ENCODE measurements at places on chromosomes 2 and 18.

DNA sequence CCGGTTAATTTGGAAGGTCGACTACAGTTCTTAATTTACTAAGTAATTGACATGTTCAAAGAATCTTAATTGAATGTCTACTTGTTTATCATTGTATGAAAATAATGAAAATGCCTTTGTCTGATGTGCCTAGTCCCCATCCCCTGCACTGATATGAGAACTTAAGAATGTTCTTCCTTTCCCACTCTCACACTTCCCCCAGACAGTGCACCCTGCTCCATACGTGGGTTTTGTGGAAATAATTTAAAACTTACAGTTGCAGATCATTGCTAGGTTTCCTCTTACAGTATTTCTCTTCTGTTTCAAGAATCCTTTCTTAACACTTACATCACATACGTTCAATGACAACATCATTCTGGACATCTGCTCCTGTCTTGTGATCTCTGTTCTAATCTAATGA is 3.5 kb downstream of the ICOS start:
- no peak for DNase-seq

GRCh38 chr2:203758841-203759689 is 52.6 kb downstream of the CD28 start:
- no peak for DNase-seq

GRCh38 chr18:74040459-74041332 is 106.9 kb downstream of the FBXO15 start:
- DNase-seq, result peak; percentile 31

DNA sequence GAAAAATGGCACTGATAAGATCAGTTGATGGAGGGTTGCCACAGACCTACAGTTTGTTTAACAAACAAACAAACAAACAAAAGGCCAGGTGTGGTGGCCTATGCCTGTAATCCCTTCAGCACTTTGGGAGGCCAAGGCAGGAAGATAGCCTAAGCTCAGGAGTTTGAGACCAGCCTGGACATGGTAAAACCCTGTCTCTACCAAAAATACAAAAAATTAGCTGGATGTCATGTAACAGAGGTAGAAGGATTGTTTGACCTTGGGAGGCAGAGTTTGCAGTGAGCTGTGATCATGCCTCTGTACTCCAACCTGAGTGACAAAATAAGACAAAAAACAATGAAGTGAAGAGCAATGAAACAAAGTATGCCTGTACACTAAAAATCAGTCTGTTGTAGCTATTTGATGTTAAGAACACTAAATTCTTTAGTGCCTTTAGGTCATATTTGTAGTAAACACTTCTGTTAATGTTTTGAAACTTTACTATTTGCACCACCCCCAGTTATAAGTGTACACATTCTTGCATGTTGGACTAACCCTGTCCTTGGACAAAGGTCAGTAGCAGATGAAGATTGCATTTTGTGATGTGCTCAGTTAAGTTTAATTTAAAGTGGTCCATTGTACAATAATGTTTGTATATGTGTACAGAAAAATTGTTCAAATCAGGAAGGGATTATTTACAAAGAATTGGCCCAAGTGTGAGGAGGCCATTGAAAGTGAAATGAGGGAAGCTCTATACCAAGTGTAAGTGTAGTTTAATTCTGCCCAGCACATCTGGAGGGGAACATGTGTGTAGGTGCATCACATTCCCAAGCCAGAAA is 73.9 kb downstream of the KYNU start:
- DNase-seq, result no peak

- no peak for DNase-seq
Measured at GRCh38 chr2:148613231-148614013, 31.1 kb upstream of the EPC2 start.

DNA sequence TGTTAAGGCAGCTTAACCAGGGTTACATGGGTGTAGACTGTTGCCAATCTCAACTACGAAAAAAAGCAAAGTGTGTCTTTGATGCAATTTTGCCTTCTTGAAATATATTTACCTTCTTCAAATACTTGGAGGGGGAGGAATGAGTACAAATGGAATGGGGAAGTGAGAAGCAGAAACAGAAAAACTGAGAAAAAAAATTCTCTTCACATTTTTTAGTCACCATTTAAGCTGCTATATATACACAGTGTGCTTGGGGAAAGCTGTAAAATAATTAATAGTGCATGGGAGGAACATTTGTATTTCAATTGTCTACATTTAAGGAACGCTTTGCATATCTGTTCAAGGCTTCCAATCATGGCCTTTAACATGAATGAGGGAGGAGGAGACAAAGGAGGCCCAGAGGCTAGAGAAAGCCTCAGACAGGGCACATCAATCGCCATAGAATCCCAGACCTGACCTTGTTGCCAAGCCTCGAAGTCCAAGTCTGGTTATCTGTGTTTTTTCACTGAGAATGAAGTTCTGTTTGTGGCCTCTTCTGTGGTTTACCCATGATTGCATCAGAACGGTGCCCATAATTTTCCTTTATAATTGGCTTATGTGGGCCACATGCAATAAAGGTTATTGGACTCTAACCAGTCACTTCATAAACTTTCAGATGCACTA is 158.6 kb downstream of the PIK3C3 start:
- peak; percentile 72 for DNase-seq

Measured in common myeloid progenitor, CD34-positive (primary cell).